ENCODE measurements at places on chromosomes 16 and 17.

- no peak for DNase-seq
These were observed 3.3 kb downstream of the ARHGAP23 start for GRCh38 chr17:38431346-38432145.

- peak; percentile 79 for DNase-seq
These were observed 2.1 kb downstream of the SOX9 start for GRCh38 chr17:72122765-72123529.

DNA sequence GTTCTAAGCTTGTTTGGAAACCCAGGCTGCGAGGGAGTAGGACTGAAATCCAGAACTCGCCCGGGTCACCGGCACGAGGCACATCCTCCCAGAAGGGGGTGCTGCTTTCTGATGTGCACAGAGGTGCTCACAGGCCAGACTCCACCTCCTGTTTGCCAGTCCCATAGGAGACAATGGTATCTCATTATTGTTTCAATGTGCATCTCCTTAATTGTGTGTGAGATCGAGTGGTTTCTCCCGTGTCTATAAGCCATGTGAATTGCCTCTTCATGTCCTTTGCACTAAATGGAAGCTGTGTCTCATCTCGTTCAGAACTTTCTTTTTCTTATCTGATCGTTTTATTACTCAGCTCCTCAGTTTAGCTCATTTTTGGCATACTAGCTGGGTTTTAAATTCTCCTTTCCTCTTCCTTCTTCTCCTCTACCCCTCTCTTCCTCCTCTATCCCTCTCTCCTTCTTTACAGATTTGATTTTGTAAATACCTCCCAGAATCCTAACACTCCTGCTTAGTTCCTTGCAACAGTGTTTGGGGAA is 32.1 kb upstream of the PRKCB start:
- peak; percentile 57 for DNase-seq

- DNase-seq: no peak
These were observed 85.8 kb downstream of the GNAO1 start for GRCh38 chr16:56277075-56277474.

DNA sequence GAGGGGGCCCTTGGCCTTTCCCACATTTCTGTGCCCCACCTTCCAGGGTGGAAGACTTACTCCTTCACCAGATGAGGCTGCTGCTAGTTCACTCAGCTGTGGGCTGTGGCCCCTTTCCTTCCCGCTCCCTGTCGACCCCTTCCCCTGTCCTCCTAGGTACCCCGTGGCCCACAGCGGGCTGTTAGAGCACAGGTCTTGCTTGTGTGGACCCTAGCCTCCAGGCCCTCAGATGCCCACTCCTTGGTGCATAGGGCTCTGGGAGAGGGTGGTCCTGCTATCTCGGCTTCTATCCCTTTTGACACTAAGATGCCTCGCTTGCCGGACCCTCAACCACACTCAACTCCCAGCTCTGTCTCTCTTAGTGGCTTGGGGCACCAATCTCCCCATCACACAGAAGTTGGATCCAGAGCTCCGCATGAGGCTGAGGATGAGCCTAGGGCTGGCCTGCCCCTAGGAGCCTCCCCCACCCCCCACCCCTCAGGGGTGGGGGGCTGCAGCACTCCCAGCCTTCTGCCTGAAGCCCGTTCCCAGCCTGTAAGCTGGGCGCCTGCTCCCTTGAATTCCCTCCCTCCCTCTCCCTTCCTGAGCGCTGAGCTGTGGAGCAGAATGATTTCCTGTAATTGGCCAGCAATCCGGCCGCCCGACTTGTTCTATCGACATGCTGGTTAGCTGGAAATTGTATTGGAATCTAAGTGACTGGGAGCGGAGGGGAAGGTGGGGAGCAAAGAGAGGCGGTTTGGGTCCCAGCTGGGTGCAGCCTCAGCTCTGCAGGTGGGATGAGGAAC is 30.9 kb downstream of the DCAKD start:
- DNase-seq: peak; percentile 23

- no peak for DNase-seq
These were observed 56.6 kb downstream of the TEKT5 start for GRCh38 chr16:10638101-10638500.

DNA sequence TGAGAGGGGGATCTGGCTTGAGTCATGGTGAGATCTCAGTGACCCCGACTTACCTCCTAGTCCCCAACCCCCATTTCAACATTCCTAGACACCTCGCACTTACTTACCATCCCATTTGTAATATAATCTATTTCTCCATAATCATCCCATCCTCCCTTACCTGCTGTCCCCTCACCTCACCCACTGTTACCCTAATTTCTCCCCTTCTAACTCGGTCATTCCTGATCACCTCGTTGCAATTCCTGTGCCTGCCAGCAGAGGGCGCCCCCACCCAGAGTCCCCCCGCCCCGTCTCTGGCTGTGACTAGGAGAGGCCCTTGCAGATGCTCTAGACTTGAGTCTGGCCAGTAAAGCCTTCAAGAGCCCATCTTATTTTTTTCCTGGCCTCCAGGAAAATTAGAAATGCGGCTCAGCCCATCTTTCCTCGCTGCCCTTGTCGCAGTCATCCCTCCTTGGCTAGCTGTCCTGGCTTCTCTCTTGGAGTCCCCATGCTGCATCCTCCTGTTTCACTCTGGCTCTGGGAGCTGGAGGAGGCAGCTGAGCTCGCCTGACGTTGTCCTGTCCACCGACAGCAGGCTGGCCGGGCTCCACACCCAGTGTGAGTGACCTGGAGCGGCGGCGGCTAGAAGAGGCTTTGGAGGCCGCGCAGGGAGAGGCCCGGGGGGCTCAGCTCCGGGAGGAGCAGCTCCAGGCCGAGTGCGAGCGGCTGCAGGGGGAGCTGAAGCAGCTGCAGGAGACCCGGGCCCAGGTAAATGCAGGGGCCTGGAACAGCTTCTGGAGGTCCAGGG is 5.0 kb downstream of the TBKBP1 start:
- DNase-seq: peak; percentile 94

GRCh38 chr17:66562119-66562518 is 259.7 kb downstream of the PRKCA start:
- DNase-seq: no peak

DNA sequence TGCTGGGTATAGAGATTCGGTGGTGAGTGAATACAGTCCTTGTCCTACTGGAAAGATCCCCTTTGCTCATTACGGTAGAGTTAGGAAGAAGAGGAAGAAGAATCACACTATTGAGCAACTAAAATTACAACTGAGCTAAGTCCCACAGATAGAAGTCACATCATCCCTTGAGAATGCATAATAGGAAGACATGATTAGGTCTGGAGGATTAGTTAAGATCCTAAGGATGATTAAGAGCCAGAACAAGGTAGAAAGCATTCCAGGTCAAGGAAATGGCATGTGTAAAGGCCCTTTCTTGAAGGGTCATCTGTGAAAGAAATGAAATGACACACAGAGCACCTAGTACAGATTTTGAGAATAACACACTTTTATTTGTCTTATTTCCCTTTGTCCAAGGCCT is 503.5 kb downstream of the HAPSTR1 start:
- DNase-seq: no peak

GRCh38 chr17:28885363-28885762 is 12.2 kb downstream of the FLOT2 start:
- no peak for DNase-seq

- DNase-seq: no peak
These were observed 928 bp downstream of the CASKIN2 start for GRCh38 chr17:75514299-75514918.

DNA sequence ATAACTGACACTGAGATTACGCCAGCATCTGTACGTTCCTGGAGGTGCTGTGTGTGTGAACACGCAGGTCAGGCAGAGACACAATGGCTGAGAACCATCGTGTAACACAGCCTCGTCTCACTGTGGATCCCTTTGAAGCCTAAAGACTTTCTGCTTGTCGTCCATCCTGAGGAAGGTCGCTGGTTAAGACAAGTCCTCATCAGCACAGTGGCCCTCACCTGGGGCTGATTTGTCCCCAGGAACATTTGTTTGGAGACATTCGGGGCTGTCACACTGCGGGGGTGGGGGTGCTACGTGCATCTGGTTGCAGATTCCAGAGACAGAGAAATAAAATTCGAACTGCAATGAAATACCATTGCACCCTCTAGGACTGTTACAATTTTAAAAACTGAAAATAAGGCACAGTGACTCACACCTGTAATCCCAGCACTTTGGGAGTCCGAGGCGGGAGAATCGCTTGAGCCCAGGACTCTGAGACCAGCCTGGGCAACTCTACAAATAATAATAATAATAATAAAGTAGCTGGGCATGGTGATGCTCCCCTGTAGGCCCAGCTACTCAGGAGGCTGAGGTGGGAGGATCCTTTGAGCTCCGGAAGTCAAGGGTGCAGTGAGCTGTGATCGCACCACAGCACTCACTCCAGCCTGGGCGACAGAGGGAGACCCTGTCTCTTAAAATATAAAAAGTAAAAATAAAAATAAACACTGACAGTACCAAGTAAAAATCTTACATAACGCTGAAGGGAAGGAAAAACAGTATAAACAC is 112.0 kb upstream of the METRNL start:
- no peak for DNase-seq

- DNase-seq: no peak
These were observed 7.2 kb upstream of the FOXF1 start for GRCh38 chr16:86502856-86503748.

DNA sequence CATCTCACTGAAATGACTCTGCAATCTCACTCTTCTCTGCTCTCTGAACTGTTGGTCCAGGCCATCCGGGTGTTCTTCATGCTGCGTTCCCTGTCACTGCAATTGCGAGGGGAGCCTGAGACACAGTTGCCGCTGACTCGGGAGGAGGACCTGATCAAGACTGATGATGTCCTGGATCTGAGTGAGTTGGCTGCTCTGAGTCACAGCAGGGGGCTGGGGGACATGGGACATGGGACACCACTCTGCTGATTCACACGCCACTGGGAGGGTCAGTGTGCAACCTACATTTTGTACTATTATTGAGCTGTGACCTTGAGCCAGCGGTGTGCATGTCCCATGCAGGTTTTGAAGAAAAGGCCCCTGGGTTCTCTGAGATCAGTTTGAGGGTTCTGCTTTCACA is 116.5 kb downstream of the CLEC16A start:
- no peak for DNase-seq

DNA sequence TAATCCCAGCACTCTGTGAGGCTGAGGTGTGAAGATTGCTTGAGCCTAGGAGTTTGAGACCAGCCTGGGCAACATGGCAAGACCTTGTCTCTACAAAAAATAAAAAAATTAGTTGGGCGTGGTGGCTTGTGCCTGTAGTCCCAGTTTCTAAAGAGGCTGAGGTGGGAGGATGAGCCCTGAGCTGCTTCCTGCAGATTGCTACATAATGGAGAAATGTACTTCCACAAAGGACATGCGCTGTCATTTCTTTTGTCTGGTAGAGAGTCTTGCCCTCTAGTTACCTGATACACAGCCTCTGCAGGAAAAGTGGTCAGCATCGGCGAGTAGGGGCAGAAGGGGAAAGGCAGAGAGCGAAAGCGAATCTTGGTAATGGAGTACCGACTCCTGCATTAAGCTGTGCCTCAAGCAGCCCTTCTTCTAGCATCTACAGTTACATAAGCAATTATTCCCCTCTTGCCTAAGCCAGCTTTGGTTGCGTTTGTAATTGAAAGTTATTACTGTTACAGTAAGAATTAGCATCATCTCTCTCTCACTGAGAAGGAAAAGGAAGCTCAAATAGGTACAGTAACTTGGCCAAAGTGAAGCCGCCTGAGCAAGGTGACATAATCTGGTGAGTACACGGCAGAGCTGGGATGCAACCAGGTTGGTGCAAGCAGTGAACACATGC is 18.5 kb upstream of the GGA2 start:
- DNase-seq: no peak

- no peak for DNase-seq
These were observed 8.2 kb upstream of the CDYL2 start for GRCh38 chr16:80812593-80812992.

DNA sequence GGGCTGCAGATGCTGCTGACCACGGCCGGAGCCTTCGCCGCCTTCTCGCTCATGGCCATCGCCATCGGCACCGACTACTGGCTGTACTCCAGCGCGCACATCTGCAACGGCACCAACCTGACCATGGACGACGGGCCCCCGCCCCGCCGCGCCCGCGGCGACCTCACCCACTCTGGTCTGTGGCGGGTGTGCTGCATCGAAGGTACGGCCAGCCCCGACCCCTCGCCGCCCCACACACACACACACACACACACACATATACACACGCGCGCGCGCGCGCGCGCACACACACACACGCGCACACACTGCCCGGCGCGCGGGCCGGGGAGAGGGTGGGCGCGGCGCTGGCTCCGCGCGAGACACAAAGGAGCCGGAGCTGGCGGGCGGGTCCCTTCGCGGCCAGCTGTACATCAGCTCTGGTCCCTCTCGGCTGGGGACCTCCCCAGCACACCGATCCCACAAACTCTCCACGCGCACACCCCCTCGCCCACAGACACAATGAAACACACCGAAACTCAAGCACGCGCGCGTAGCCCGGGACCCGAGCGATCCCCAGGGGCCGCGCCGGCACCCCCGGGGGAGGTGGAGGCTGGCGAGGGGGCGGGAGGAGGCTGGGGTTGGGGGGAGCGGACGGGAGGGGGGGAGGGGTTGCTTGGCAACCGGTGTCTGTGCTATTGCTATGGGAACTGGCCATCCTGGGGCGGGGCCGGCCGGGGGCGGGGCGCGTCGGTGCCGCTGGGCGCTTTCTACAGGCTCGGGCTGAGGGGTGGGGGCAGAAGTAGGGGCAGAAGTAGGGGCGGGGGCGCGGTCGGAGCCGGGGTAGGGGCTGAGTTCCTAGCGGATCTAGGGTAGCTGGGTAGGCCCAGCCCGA is 658 bp downstream of the CACNG4 start:
- peak; percentile 45 for DNase-seq

GRCh38 chr16:14524979-14525378 is 105.1 kb downstream of the PARN start:
- DNase-seq: no peak

DNA sequence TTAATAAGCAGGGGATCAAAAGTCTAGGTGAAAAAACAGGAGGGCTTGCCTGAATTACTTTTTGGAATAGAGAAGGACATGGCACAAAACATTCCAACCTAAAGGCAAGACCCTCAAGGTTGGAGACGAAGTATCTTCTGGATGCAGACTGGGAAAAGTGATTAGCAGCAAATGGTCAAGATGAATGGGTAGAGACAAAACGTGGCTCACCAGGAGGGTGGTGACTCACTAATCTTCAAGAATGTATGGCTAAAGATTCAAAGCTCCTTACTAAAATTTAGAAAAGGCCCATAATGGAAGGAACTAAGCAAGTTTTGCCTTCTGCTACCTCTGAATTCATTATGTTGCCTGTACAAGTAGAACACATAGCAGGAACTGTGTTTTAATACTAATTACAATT is 469.5 kb upstream of the RBFOX1 start:
- no peak for DNase-seq
